Adrenal gland (tissue), 19 donors: ENCODE measurements at places on chromosomes 4 and X. TPM values are rescaled to one million over a fixed set of nuclear protein-coding genes. Genes with fewer than 3 reads are reported as not detected.

- no peaks in the 10 kb centered on the region for H3K4me1 ChIP-seq
- no peak overlapping the region for H3K4me3 ChIP-seq
- H3K36me3 ChIP-seq: no peaks in the 10 kb centered on the region
Observed at GRCh38 chr4:18689308-18690115, 668.0 kb upstream of the LCORL start.

- H3K27me3 ChIP-seq: no peaks in the 10 kb centered on the region
- no peak overlapping the region for H3K27ac ChIP-seq
- DNase-seq: no peak
- no peak overlapping the region for H3K4me3 ChIP-seq
Observed at GRCh38 chr4:77833126-77833724, 14.1 kb upstream of the CNOT6L start.

- H3K4me1 ChIP-seq: peaks cover 17% of the 10 kb centered on the region
- H3K27me3 ChIP-seq: no peaks in the 10 kb centered on the region
- no peak for DNase-seq
- H3K36me3 ChIP-seq: no peaks in the 10 kb centered on the region
- H3K27ac ChIP-seq: no peak overlapping the region
Observed at GRCh38 chr4:150155391-150155790, 77.1 kb downstream of the DCLK2 start.

Gene SMIM31
- not detected for total RNA-seq

Gene DRD5
- not detected for total RNA-seq
